ENCODE measurements at places on chromosomes 6 and 20.

GRCh38 chr6:71268735-71269437 lies 19.7 kb upstream of the OGFRL1 start:
- no peak for DNase-seq

DNA sequence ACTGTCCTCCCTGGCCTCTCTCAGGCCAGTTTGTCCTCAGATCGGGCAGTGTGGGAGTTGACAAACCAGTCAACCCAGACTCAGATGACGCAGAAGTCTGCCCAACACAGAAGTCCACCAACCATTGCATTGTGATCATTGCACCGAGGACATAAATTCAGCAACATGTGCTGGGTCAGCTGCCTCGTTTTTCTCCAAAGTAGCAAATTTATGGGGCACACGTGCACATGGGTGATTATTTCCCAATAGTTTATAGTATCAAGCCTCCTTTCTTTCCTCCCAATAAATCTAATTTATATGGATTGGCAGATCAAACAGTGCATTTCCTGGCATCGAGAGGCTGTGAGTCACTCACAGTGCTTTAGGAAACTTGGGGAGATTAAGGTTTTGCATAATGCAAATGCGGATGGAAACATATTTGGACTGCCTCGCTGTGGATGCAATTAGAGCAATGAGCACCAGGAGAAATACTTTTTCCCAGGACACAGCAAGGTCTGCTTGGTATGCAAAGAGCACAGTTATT lies 413.7 kb upstream of the SULF2 start:
- no peak for DNase-seq

DNA sequence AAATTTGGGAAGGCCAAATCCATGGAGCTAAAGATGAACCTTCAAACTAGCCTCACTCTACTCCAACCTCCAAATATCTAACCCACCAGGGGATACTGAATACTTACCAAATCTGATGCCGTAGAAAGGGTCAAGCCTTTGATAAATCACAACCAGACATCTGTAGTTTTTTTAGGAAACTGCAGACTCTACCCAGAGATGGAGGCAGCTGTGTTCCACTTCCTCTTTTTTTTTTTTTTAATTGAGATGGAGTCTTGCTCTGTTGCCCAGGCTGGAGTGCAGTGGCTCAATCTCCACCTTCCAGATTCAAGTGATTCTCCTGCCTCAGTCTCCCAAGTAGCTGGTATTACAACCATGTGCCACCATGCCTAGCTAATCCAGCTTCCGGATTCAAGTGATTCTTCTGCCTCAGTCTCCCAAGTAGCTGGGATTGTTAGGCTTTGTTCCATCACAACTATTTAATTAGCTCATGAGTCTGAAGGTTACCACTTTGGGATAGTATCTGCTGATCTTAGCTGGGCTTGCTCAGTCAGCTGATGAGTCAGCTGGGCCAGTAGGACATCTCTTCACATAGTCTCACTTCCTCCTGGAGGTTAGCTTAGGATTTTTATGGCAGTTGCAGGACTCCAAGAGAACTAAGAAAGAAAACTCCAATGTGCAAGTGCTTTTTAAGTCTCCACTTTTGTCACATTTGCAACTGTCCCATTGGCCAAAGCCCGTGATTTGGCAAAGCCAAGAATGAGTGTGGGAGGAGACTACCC lies 13.3 kb downstream of the FRK start:
- no peak for DNase-seq

DNA sequence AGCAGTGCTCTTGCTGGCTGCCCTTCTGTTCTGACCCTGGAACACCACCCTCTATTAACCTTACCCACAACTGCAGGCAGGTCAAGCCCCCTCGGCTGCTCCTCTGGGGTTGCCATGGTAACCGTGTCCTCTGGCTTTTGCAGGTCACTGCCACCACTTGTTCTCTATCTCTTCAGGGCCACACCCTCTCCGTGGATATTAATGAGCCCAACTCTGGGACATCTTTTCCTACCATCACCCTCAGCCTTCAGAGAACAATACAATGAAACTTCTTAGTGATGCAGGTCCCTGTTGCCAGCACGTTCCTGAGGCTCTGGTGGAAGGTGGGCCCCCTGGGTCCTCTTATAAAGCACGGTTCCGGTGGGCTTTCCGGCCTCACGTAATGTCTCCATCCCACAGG lies 30.8 kb upstream of the MICB start:
- no peak for DNase-seq

DNA sequence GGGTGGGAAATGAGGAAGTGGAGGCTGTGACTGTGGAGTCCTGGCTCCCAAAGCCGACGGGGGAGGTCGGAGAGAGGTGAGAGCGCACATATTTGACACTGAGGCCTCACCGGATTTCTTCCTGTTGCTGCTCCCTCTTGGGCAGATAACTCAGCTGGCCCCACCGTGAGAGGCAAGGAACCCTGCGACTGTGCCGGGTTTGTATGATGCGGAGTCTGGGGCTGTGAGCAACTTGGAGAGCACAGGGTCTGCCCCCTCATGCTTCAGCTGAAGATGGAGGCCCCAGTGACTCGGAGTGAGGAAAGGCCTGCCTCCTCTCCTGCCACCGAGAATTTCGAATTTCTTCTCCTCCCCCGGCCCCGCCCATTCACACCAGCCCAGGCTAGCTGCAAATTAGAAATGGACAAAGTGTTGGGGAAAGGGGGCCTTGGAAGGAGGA lies 160.6 kb downstream of the GRM4 start:
- DNase-seq: no peak

- peak; percentile 34 for DNase-seq
Observed at GRCh38 chr6:34696189-34696738, 303 bp downstream of the ILRUN start.

DNA sequence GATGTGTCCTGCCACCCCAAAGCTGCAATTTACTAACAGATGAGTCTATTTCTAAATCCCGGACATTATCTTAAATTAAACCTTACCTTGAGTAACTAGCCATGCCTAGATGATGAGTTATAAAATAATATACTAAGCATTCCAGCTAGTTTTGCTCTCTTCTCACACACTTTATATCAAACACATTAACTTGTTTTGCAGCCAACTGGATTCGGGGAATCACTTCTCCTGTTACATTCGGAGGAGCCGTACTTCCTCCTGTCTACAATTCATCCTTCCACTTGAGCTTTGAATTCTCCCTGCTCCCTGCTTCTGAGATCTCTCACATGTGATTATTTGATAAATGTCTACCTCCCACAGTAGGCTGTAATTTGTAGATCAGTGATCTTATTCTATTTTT lies 420.1 kb downstream of the GJA1 start:
- no peak for DNase-seq

DNA sequence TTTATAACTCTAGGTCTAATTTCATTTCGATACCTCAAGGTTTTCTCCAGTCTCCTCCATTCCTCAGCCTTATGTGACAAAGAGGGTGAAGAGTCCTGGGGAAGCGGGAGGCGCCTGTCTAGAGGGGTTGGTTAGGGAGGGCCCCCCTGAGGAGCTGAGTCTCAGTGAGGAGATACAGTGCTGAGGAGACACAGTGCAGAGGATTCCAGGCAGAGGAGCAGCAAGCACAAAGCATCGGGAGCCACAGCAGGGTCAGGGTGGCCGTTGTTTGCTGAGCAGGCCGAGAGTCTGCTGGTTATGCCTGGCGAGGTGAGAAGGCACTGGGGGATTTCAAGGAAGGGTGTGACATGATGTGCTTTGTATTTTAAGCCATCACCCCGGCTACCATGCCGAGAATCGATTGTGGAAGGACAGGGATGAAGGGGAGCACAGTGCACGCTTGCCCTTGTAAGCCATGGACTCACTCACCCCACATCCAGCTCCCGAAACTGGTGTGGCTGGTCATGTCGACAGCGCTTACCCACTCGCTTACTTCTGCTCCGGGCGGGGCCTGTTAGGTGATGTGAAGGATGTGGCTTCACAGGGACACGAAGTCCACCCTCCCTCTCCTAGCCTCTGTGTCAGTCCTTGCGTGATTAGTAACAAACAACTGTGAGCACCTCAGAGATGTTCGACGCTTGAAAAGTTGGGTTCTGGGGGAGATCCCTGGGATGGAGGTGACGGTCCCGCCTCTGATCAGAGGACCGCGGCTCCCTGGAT lies 30.2 kb downstream of the FAM50B start:
- DNase-seq: no peak

GRCh38 chr6:97077380-97077779 lies 152.9 kb downstream of the KLHL32 start:
- no peak for DNase-seq

DNA sequence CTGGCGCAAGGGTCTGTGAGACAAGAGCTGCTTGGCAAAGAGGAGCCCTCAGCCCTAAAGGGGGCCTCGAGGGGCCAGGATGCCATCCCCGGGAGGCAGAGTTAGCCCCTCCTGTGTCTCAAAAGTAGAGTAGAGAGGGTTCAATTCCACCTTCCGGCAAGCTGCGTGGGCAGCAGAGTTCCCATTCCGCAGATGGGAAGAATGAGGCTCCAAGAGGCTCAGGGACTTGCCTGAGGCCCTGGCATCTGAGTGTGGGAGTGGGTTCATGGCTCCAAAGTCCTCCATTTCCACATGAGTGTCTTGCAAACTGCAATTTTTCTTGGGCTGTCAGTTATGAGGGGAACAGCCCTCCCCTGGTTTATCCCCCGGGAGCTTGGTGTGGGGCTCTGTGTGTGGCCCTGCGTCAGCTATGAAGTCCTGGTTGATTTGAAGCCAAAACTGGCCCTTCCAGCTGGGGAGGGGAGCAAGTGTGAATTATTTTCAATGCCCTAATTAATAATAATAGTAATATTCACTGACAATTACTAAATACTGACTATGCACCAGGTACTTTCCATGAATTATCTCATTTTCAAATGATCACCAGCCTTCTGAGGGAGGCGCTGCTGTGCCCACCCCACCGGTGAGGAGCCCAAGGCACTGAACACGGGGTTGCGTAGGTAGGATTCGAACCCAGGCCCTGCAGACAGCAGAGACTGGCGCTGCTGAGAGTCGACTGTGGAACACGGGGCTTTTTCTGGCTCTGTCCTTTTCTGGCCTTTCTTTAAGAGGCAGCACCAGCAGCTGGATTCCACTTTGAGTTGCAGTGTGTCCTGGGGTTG lies 153.0 kb upstream of the PTPN1 start:
- no peak for DNase-seq

- no peak for DNase-seq
Observed at GRCh38 chr6:155273431-155273830, 9.6 kb downstream of the CLDN20 start.

GRCh38 chr20:38870733-38871559 lies 55.3 kb upstream of the FAM83D start:
- no peak for DNase-seq

DNA sequence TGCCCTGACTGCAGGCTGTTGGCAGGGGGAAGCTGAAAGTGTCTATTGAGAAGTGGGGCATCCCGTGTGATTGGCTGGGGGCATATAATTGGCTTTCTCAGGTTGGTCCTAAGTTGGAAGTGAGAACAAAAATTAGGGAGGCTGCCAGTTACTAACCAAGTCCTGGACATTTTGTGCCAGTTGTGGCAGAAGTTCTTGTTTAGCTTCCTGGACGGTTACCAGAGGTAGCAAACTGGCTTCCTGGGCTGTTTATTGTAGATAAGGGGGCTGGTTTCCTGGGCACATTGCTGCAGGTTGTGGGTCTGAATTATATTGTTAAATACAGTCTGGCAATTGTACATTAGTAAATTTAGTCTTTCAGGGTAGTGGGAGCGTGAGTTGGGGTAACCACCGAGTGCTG lies 50.6 kb upstream of the SLC2A12 start:
- no peak for DNase-seq

DNA sequence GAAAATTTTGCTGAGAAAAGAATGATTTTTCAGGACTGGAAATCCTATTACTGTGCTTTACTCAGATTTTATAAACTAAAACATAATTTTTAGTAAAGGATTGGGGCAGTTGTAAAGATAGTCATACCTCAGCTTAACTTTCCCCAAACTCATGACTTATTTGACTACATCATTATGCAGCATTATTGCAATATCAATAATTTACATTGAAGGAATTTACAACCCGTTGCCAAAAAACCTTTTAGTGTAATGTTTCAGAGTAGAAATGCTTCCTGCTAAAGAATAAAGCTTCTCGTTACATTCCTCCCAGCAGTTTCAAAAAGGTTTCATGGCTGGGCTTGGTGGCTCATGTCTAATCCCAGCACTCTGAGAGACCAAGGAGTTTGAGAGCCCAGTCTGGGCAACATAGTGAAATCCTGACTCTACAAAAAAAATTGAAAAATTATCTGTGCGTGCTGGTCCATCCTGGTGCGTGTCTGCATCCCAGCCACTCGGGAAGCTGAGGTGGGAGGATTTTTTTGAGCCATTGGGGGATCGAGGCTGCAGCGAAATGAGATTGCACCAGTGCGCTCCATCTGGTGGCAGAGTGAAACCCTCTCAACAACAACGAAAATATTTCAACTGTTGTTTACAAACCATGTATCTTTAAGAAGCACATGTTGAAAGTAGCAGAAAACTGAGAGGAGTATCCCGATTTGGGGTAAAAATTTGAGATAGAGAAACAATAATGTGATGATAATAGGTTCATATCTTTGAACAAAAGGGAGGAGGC lies 4.4 kb downstream of the AMD1 start:
- no peak for DNase-seq

DNA sequence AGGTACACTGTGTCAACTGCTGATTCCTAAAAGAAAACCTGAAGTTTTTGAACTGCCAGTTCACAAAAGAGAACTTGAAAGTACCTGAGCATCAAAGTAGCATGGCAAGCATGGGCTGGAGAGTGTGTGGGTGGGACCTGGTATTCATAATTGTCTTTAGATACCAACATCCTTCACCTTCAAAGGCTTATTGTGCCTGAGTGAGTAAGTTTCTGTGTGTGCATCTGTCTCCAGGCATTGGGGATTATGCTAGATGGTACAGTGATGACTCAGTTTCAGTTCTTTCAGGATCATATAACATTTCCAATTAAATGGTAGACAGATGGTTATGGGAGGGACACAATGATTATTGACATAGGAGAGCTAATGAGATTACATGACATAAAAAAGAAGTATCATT lies 238.5 kb downstream of the ZFAND3 start:
- DNase-seq: no peak

GRCh38 chr6:112308476-112308875 lies 38.7 kb upstream of the RFPL4B start:
- DNase-seq: no peak

DNA sequence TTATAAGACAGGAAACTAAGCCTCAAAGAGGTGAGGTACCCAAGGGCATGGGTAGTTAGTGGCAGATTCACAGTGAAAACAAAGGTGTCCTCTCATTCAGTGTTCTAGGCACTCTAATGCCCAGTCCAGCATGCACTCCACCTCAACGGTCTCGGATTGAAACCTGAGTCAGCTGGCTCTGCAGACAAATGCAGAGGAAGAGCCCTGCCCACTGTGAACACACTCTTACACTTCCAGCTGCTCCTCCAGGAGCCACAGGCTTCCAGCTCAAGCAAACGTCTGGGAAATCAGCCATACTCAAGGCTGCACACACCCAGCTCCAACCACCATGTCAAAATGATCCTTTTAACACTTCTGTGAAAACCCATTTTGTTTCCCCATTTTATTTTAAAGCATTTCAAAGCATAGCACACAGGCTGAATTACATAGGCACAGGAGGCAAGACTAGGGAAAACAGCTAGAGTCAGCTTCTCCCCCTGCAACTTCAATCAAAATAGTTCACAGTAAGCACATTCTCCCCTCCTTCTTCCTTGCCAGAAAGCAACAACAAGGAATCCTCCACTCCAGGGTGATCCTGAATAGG lies 3.0 kb upstream of the IL17A start:
- no peak for DNase-seq

GRCh38 chr6:141550471-141550870 lies 582.3 kb upstream of the GJE1 start:
- no peak for DNase-seq

GRCh38 chr6:132604635-132605152 lies 15.2 kb upstream of the TAAR5 start:
- no peak for DNase-seq

- no peak for DNase-seq
Observed at GRCh38 chr6:67237277-67237676, 1397.8 kb upstream of the ADGRB3 start.

- DNase-seq: no peak
Observed at GRCh38 chr6:17300637-17301036, 19.5 kb downstream of the RBM24 start.

Data from right renal pelvis (tissue), 4 donors.